Activated CD4-positive, alpha-beta T cell treated with anti-CD3 and anti-CD28 coated beads for 36 hours (primary cell): ENCODE measurements at places on chromosomes 13 and 19. TPM values are rescaled to one million over a fixed set of nuclear protein-coding genes. Genes with fewer than 3 reads are reported as not detected.

Gene PSENEN
- 36.0 TPM for total RNA-seq

Gene MLNR
- not detected for total RNA-seq

Gene RNF225
- 0.56 TPM for total RNA-seq

Gene CGB7
- total RNA-seq: 0.40 TPM

Gene SHISA7
- total RNA-seq: not detected

Gene MUC16
- not detected for total RNA-seq

Gene NCR1
- not detected for total RNA-seq

Gene IGFL1
- not detected for total RNA-seq

Gene LRRC8E
- total RNA-seq: not detected

Gene PRR12
- 21.0 TPM for total RNA-seq

Gene SMIM24
- not detected for total RNA-seq

Gene CGB8
- total RNA-seq: not detected

Gene MAST1
- total RNA-seq: 2.7 TPM

Gene FLT1
- 27.4 TPM for total RNA-seq

Gene FPR3
- not detected for total RNA-seq

Gene TEX29
- 0.46 TPM for total RNA-seq

Gene GIPC3
- 0.51 TPM for total RNA-seq

Gene ZNF805
- 6.4 TPM for total RNA-seq

Gene VSTM2B
- total RNA-seq: not detected

Gene GRK1
- 0.21 TPM for total RNA-seq

Gene SCN1B
- total RNA-seq: 1.6 TPM

Gene SSBP4
- total RNA-seq: 71.7 TPM

Gene BRCA2
- total RNA-seq: 49.0 TPM

Gene ZNF229
- 1.2 TPM for total RNA-seq

Gene C2CD4C
- 0.11 TPM for total RNA-seq

Gene ATP4A
- not detected for total RNA-seq
